ENCODE measurements at places on chromosomes 4 and X. TPM values are rescaled to one million over a fixed set of nuclear protein-coding genes. Genes with fewer than 3 reads are reported as not detected.

GRCh38 chr4:23401572-23401971 is 488.3 kb downstream of the PPARGC1A start:
- DNase-seq, result no peak

DNA sequence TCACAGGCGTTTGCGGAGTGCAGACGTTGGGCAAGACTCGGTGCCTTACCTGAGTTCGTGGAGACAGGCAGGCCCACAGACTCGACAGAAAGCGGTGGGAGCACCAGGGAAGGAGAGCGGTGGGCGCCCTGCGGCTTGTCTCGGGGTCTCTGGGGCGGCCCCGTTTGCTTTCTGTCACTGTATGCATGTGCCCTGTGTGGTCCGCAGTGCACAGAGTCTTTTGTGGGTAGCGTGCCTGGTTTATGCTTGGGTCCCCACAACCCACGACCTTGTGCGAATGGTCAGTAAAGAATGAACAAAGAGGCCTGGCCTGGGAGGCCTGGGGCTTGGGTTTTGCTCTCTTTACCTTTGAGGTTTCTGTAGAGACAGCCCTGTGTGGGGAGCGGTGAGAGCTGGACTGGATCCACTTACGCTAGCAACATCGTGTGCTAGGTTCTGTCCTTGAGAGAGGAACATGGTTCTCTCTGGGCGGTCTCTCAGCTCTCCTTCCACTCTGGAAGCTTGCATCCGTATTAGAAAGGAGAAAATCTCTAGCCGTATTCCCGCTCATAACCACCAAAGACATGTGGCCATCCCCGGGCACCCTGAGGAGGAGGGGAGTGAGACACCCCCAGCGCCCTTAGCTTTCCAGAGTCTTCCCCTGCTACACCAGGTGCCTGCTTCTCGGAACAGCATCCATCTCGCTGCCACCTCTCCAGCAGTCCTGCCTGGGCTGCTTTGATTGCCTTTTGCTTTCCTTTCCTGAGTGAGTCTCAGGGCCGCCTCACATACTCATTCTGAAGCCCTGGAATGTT is 1.2 kb downstream of the TADA2B start:
- no peak for DNase-seq

- DNase-seq, result no peak
Measured at GRCh38 chr4:123398066-123398852, 1.7 kb downstream of the SPRY1 start.

GRCh38 chrX:149092179-149092578 is 412.9 kb downstream of the IDS start:
- DNase-seq, result no peak

LNX1 gene
- 6.0 TPM for polyA plus RNA-seq

PCDH11X gene
- polyA plus RNA-seq, result 1.2 TPM

- no peak for DNase-seq
Measured at GRCh38 chrX:47164420-47164819, 19.4 kb downstream of the RBM10 start.

RIPPLY1 gene
- polyA plus RNA-seq, result 0.69 TPM

- peak; percentile 75 for DNase-seq
Measured at GRCh38 chr4:183158062-183158461, 59.0 kb downstream of the WWC2 start.

- peak; percentile 18 for DNase-seq
Measured at GRCh38 chr4:126541820-126542219, 1090.9 kb upstream of the INTU start.

WWC2 gene
- polyA plus RNA-seq, result 21.7 TPM

PRR32 gene
- polyA plus RNA-seq, result 175 TPM

BCLAF3 gene
- polyA plus RNA-seq, result 4.7 TPM

- DNase-seq, result no peak
Measured at GRCh38 chr4:78222575-78223186, 165.6 kb downstream of the FRAS1 start.

GPR82 gene
- polyA plus RNA-seq, result not detected

GRCh38 chrX:153667281-153667955 is 6.2 kb downstream of the PNCK start:
- DNase-seq, result no peak

GRCh38 chrX:106286053-106286650 is 118.0 kb downstream of the PWWP3B start:
- no peak for DNase-seq

SPANXA2 gene
- not detected for polyA plus RNA-seq

GRCh38 chr4:168274871-168275270 is 43.7 kb downstream of the DDX60 start:
- no peak for DNase-seq

- DNase-seq, result no peak
Measured at GRCh38 chrX:121336831-121337421, 289.5 kb downstream of the GLUD2 start.

- no peak for DNase-seq
Measured at GRCh38 chr4:55993994-55994663, 45.4 kb downstream of the CEP135 start.

- no peak for DNase-seq
Measured at GRCh38 chr4:165301833-165302232, 25.6 kb upstream of the MSMO1 start.

- no peak for DNase-seq
Measured at GRCh38 chr4:65482410-65482809, 187.9 kb downstream of the EPHA5 start.

- DNase-seq, result no peak
Measured at GRCh38 chr4:25857403-25857802, 5.4 kb downstream of the SEL1L3 start.

MAGEC1 gene
- not detected for polyA plus RNA-seq

DNA sequence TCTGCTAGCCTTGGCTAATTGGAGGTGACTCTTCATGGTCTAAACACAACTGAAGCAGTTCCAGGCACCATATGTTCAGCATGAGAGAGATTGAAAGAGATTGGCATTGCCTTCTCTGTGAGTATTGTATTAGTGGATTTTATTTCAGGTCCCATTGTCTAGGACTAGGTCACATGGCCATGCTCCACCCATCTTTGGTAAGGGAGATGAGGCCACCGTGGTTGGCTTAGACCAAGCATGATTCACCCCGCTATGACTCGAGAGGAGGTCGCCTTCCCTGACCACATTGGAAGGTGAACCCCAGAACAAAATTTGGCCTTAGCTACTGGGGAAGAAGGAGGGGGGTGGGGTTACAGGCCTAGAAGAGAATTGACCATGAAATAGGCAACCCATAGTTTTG is 109.9 kb upstream of the BCOR start:
- DNase-seq, result no peak

- no peak for DNase-seq
Measured at GRCh38 chr4:7659429-7660175, 224.9 kb upstream of the PSAPL1 start.

GRCh38 chr4:108171339-108172230 is 2.9 kb upstream of the LEF1 start:
- DNase-seq, result no peak

CHST7 gene
- polyA plus RNA-seq, result 3.3 TPM

- no peak for DNase-seq
Measured at GRCh38 chrX:16457239-16457638, 192.7 kb upstream of the S100G start.

GRCh38 chrX:16853537-16853936 is 16.6 kb downstream of the RBBP7 start:
- no peak for DNase-seq

GRCh38 chr4:177569434-177569833 is 127.2 kb upstream of the AGA start:
- DNase-seq, result peak; percentile 32

DNA sequence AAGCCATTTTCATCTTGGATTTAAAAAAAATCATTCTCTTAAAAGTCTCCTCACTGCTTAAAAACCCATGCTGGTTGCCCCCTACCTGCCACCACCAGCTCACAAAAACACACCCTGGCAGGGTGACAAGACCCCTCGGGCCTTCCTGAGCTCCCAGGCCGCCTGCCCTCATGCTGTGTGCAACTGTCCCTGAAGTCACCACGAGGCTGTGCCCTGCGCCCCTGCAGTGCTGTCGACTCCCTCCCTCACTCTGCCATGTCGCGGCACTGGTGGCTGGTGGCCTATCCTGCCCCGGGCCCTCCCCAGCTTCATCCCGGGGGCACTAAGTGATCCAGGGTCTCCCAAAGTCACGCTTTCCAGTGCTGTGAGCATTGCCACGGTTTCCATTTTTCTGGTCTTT is 46.3 kb upstream of the ADRA2C start:
- no peak for DNase-seq

TSPYL2 gene
- 18.4 TPM for polyA plus RNA-seq

GRCh38 chrX:154840856-154841255 is 6.4 kb upstream of the SMIM9 start:
- no peak for DNase-seq

DNA sequence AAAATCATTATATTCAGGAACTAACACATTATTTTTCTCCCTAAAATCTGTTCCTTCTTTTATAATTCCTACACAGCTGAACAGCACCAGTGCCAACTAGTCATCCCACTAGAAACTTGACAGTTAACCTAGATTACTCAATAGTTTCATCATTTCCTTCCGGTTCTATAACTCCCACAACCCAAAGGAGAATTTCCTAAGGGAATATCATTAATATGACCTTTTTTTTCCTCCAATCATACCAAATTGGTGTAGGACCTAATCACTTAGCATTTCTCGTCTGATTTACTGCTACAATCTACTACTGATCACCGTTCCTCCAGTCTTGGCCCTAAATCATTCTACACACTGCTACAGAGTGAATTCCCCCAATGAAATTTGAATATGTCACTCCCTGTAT is 45.9 kb downstream of the WDFY3 start:
- peak; percentile 32 for DNase-seq

GRCh38 chr4:41322617-41323016 is 65.9 kb downstream of the UCHL1 start:
- DNase-seq, result no peak

GRCh38 chrX:153580700-153581386 is 18.1 kb downstream of the CCNQ start:
- DNase-seq, result no peak

DCAF12L2 gene
- polyA plus RNA-seq, result 11.7 TPM

DNA sequence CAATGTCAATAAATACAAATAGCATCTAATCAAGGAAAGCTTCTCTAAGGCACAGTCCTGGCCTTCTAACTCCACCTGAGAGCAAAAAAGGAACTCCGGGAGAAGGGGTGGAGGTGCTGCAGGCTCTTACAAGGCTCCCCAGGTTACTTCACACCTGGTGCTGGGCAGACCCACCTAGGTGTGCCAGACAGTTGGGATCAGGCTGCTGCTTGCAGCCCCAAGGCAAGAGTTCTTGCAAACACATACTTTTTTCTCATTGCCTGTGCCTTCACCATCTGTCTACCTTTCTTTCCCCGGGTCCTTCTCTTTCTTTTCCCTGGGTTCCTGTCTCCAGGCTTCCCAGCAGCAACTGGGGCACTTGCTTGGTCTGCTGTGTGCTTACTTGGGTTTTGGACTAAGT is 81.4 kb upstream of the STIM2 start:
- DNase-seq, result no peak

DNA sequence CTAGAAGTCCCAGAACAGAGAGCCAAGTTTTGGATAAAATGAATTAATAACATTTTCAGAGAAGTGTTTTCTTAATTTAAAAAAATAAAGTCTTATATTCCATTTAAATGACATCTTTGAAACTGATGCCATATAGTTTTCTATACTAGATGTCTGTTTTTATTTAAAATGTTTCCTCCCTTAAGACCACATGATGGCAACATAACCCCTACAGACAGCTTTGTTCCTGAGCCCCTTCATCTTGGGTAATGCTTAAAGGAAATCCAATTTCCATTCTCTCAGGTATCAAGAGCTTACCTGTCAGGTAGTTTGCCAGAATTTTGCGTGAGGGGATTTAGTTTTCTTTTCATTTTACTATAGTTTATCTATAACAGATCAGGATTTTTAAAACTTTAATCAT is 181.4 kb upstream of the UGT8 start:
- no peak for DNase-seq
